ENCODE measurements at places on chromosomes 4 and X.

GRCh38 chrX:8044947-8045346, 117.7 kb upstream of the PNPLA4 start:
- no peak for DNase-seq

- peak; percentile 54 for DNase-seq
These were observed at the start of gene EMCN for GRCh38 chr4:100517864-100518341. TSS of gene EMCN (minus strand) at chr4:100518022. CDS start at chr4:100517914, 108 bp downstream.

GRCh38 chrX:121851033-121851432, 803.6 kb downstream of the GLUD2 start:
- DNase-seq = peak; percentile 65

DNA sequence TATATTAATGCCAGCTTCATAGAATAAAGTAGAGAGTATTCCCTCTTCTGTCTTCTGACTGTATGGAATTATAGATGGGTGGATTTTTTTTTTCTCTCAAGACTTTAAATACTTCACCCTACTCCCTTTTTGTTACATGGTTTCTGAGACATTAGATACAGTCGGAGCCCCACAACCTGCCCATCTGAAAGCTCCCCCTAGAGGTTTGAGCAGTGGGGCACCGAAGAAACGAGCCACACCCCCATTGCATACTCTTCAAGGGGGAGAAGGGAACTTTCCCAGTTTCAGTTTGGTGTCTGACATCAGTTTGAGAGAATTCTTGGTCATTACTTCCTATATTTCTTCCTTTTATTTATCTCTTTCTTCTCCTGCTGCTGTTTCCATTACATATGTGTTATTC, 437.6 kb upstream of the AGA start:
- no peak for DNase-seq

DNA sequence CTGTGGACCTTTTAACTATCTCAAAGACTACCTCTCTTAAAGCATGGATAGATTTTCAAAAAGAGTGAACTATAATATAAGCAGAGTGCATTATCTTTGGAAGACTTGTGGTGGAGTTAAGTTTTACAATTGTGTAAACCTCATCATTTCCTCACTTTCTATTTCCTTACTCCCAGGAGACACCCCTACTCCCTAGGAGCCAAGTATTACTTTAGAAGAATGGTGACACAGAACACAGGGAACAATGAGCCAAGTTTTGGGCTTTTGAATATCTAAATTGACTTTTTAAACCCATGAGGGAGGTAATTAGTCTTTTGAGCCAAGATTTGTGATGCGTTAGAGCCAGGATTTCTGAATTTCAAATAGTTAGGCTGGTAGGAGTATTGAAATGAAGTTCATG, 78.9 kb upstream of the UNC5C start:
- DNase-seq = no peak

GRCh38 chr4:81405900-81406401, 65.8 kb downstream of the RASGEF1B start:
- DNase-seq = peak; percentile 76

Measured in EH (cell line).